LNCaP clone FGC (cell line): ENCODE measurements at places on chromosomes 1 and 21.
A peak's percentile ranks its signal among the peaks of the same experiment; 100 is the strongest.

DNA sequence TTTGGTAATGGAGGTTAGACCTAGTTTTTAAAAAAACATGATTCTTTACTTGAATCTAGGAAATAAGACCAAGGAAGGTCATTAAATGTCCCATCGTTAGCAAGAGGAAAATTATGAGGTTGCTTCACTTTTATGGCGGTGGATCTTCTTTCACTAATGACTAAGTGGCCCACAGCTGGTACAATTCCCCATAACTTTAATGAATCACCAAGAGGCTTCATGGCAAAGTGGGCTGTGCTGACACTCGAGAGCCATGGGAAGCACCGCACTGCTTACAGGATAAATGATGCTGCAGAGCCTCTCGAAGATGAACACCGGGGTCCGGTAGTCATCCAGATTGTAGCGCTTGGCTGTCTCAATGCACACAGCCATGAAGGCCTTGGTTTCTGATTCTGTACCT, 108.8 kb downstream of the UBR4 start:
- no peak for DNase-seq

GRCh38 chr1:42348498-42348897, 13.5 kb upstream of the FOXJ3 start:
- DNase-seq = no peak

DNA sequence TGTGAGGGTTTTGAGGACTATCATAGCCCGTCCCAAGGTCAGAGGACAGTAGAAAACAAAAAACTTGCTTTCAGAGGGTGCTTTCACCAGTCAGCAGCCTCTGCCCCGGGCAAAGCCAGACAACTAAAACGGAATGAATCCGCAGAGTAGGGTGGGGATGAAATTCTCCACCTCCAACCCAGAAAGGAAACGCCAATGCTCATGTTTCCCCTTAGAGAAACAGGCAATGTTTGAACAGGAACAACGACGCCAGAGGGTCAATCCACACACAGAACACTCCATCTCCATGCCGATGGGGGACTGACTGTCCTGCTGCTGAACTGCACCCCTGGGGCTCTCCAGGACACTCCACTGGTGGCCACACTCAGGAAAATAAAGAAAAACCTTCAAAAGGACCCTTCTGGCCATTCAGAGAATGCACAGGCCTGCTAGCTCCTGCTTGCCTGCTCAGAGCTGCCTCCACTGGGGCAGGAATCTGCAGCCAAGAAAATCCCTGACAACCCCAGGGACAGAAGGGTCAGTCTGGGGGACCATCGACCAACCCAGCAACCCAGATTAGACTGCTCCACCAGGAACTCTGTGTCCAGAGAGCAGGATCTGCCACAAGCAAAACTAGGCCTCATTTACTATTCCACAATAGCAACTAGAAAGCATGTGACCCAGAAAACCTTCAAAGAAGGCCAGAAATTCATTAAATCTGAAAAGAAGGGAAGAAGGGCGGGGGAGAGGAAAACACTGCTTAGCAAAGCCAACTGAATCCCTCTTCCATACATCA, 116.0 kb downstream of the TOMM20 start:
- no peak for DNase-seq

GRCh38 chr1:209267968-209268367, 315.5 kb upstream of the CAMK1G start:
- no peak for DNase-seq

DNA sequence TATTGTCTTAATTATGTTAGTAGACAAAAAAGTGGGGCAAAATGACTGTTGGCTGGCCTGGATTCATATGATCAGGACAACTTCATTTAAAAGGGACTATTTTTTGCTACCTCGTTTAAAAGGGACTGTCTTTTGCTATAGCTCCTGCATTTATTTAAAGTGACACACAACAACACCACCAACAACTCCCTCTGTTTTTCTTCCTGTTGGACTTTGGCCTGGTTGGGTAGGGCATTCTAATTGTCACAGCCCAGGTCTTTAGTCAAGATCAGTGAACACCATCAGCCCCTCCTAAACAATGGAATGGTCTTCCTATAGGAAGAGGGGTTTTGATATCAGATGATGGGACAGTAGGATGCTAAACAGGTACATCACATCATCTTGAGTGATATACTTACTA, 241.8 kb downstream of the GPR52 start:
- no peak for DNase-seq

- peak; percentile 69 for DNase-seq
Observed at GRCh38 chr1:32474954-32475353, 10.1 kb downstream of the ZBTB8B start.

DNA sequence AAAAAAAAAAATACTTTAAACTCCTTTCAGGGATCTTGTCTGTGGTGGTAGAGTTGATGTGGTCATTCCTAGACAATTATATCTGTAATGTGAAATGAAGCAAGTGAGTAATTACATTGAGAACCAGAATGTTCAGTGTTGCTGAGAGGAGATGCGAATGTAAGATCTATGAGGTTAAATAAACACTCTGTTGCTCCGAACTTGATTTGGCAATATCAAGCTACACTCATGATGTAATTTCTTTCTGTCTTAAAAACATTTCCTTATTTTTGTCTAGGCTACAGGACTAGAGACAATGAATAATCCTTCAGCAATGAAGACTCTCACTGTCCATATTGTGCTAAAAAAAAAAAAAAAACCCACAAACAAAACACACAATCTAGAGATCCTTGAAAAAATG, 63.1 kb upstream of the IGSF5 start:
- no peak for DNase-seq

DNA sequence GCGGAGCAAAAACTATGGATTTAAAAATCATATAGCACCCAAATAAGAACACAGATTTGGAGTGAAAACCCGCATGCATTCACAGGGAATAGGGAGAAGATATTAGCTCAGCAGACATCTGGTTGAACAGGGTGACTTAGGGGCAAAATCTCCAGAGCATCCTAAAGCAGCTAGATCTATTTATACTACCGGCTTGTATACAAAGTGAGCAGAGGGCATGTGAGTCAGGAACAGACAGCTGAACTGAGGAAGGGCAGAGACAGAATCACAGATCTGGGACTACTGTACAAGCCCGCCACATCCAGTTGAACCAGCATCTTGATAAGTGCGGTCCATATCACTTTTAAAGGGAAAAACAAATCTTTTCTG, 35.2 kb upstream of the EXOSC10 start:
- DNase-seq = no peak

- DNase-seq = no peak
Observed at GRCh38 chr1:201364808-201365105, 12.7 kb downstream of the TNNT2 start.

GRCh38 chr1:11352816-11353799, 80.1 kb downstream of the UBIAD1 start:
- DNase-seq = no peak

DNA sequence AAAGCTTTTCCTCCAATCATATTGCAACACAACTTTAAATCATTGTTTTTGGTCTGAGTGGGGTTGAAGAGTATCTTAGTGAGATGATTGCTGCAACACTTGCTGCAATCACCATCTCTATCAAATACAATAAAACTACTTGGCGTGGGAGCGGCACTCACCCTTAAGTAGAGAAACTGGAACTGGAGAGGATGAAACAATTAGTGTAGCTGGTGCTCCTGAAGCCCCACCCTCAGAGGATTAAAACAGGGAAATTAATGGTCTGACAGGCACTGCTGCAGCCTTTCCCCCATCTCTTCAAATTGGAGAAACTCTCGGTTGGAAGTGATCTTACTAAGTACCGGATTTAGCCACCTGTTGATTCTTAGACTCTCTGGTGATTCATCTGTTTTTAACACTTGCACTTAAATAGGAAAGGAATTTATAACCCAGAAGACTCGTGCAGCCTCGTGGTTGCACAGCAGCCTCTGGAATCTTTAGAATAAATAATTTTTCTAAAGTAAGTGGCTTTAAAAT, 80.5 kb upstream of the KIF26B start:
- no peak for DNase-seq

DNA sequence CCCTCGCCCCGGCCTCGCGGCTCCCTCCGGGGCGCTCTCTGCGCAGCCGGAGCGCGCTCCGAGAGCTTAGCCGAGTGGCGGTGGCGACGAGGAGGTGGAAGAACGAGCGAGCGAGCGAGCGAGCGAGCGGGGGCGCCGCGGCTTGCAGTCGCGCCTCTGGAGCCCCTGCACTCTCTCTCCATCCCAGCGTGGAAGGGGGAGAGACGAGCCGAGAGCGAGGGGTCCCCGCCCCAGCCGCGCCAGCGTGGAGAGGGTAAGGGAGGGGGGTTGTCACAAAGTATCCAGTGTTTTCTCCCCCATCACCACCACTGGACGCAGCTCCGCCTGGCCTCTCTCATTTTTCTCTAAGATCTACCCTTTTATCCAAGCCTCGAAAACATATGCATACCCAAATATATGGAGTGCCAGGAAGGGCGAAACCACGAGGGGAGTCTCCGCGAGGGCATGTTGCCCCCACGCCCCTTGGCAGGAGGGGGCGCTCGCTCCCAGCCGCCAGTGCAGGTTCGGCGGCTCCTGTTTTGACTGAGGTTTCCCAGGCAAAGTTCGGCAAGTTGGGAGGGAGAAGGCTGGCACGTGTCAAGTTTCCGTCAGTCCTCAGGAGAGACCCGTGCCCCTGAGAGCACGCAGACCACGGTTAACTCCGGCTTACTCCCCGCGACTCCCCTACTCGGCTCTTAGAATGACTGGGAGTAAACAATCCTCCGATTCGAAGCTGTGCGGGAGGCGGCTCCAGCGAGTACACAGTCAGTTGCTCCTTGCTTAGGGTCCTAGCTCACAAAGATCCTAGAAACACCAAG, 569 bp upstream of the DAB1 start:
- DNase-seq = no peak

DNA sequence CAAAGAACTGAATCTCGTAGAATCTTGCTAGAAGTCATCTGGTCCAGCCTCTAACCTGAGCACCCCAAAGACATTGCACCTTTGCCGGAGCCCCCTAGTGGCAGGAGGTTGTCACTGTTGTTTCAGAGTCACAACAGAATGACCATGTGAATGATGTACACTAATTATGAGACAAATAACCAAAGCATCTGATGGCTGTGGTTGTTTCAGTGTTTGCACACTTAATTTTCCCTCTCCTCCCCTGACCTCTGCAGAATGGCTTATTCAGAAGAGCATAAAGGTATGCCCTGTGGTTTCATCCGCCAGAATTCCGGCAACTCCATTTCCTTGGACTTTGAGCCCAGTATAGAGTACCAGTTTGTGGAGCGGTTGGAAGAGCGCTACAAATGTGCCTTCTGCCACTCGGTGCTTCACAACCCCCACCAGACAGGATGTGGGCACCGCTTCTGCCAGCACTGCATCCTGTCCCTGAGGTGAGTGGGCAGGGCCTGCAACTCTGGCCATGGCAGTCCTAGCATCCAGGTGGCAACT, 26.4 kb downstream of the TRAF5 start:
- DNase-seq = no peak

GRCh38 chr21:33543505-33544129, 779 bp downstream of the SON start:
- no peak for DNase-seq

DNA sequence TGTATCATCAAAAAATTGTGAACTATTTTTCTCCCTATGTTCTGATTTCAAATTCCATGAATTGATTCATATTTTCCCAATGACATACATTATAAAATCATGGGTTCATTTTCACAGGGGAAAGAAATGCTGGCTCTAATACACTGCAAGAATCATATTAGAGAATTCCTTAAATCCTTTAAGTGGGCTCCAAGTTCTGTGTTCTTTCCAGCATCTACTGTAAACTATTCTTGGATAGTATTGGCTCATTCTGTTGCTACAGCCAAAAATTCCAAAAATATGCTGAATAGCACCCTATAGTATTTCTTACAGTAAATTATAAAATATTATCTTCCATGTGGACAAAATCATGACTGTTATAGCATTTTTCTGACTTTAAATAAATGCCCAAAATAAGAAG, 19.0 kb upstream of the C1orf105 start:
- DNase-seq = no peak

- no peak for DNase-seq
Observed at GRCh38 chr1:109163551-109163950, 49.6 kb downstream of the ELAPOR1 start.

- no peak for DNase-seq
Observed at GRCh38 chr21:38716942-38717341, 88.8 kb upstream of the ETS2 start.

GRCh38 chr1:223703668-223704013, 8.7 kb upstream of the CAPN2 start:
- DNase-seq = no peak

DNA sequence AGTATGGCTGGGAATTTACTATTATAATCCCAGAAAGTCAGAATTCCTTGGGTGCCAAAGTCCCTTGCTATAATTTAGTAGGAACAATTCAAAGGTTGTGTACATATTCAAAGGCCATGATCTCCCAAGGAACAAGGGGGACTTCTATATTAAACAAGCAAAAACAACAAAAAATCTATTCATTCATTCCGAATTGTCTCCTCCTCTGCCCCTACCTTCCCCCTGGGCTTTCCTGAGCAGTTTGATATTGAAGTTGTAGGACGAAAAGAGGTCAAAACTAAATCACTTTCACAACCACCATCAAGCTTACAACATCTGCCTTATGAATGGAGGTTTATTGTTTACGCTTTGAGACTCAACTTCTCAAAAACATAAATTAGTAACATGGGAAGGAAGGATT, 35.3 kb upstream of the SOD1 start:
- DNase-seq = no peak

DNA sequence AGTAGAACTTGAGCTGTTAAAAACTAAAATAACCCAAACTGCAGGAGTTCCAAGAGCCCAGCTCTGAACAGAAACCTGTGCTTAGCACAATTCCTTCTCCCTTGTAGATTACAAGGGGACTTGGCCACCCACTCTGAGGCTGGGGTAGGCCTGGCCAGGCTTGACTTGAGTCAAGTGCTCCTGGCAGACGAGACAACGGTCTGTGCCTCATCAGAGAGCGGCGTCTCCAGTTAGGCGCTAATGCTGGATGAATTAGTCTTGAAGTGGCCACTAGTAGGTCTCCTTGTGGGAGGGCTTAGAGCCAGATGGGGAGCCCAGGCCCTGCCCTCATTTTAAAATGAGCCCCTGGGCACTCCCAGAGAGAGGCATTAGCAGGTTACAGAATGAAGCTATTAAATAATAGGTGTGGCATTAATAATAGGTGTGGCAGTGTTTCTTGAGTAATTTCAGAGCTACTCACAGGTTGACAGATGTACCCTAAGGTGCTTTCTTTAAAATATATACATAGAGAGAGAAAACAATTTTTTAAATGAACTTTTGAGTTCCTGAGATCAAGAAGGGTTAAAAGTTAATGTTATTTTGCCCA, 1.1 kb downstream of the EEIG2 start:
- no peak for DNase-seq

- DNase-seq = no peak
Observed at GRCh38 chr1:170164103-170164763, 18.5 kb downstream of the NTMT2 start.
